ENCODE measurements at places on chromosomes 5 and 9. TPM values are rescaled to one million over a fixed set of nuclear protein-coding genes. Genes with fewer than 3 reads are reported as not detected.
A peak's percentile ranks its signal among the peaks of the same experiment; 100 is the strongest.

- no peaks in the 10 kb centered on the region for H3K27me3 ChIP-seq
- H3K4me3 ChIP-seq = no peak overlapping the region
- DNase-seq = no peak
Measured at GRCh38 chr5:172414531-172415361, 39.6 kb downstream of the SH3PXD2B start.

The ZDHHC11B gene
- 0.71 TPM for total RNA-seq

DNA sequence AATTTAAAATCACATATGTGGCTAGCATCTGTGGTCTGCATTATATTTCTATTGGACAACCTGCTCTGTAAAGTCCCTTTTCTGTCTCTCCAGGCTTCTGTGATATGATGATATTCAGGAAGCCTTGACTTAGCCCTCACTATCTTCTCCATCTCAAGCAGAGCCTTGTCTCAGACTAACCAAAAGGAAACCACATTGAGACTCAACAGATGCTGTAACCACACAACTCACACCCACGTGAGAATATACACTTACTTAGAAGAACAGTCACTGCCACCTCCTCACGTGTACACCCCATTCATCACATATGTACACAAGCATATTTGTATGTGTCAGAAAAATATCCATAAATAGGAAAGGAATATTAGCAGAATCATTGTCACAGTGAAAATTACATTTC, 33.6 kb downstream of the HTR4 start:
- H3K36me3 ChIP-seq = no peaks in the 10 kb centered on the region
- H3K27ac ChIP-seq = no peak overlapping the region
- H3K4me3 ChIP-seq = no peak overlapping the region
- no peaks in the 10 kb centered on the region for H3K27me3 ChIP-seq

The RAI14 gene
- 10.4 TPM for total RNA-seq

- no peaks in the 10 kb centered on the region for H3K36me3 ChIP-seq
- no peak for DNase-seq
- H3K27me3 ChIP-seq = no peaks in the 10 kb centered on the region
- no peak overlapping the region for H3K4me3 ChIP-seq
Measured at GRCh38 chr9:4973246-4973645, 11.8 kb upstream of the JAK2 start.

The IL5 gene
- total RNA-seq = not detected

DNA sequence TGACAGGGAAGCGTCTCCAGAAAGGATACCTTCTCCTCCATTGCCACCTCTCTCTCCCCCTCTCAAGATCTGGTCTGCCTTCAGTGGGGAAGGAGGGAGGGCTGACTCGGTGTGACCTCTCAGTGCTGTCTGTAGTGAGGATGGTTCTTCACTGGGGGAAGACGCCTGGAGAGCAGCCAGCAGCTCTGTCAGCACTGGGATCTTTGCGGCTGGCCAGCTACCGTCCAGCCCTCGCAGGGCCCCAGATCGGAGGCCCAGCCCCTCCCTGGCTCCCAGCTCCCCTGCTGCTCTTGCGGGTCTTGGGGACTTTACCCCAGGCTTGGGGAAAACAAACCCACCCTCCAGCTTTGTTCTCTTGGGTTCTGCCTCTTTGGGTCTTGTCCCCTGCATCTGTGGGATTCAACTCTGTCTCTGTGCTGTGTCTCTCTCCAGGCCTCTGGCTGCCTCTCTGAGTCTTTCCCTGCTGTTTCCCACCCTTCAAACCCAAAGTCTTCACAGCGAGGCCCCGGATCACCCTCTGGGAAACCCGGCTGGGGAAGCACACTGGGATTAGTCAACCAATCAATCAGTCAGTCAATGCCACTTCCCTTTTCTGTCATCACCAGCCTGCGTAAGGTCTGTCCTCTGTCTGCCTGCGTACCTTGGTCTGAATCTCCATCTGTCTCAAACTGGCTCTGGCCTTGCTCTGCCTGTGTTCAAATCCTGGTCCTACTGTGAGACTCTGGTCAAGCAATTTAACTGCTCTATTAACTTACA, 23.0 kb downstream of the FGF18 start:
- no peak overlapping the region for H3K27ac ChIP-seq
- H3K27me3 ChIP-seq = peaks cover 10% of the 10 kb centered on the region
- no peak for DNase-seq
- H3K4me3 ChIP-seq = no peak overlapping the region
- no peaks in the 10 kb centered on the region for H3K36me3 ChIP-seq

The VLDLR gene
- total RNA-seq = 1.6 TPM

DNA sequence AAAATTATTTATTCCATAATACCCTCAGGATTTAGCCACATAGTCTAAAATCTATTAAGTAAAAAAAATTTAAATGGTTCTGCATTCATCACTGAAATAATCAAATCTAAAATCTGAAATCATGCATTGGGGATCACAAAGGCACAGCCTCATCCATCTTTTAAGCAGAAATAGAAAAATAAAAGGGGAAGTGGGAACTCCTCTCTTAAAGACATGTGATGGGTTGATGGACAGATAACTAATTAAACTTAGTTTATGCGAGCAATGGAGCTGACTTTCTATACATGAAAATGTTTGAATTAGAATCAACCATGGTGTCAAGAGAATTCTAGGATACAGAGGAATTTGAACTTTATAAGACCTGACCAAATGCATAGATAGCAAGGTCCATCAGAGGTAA, 170.5 kb downstream of the GABRB2 start:
- DNase-seq = no peak
- no peaks in the 10 kb centered on the region for H3K4me1 ChIP-seq
- no peaks in the 10 kb centered on the region for H3K36me3 ChIP-seq
- no peak overlapping the region for H3K27ac ChIP-seq
- H3K4me3 ChIP-seq = no peak overlapping the region
- no peaks in the 10 kb centered on the region for H3K27me3 ChIP-seq

The PRDM9 gene
- total RNA-seq = not detected

The BAAT gene
- total RNA-seq = 0.09 TPM

The APBA1 gene
- total RNA-seq = 0.90 TPM

- H3K27me3 ChIP-seq = no peaks in the 10 kb centered on the region
- H3K4me3 ChIP-seq = no peak overlapping the region
- no peak for DNase-seq
Measured at GRCh38 chr9:122923947-122924346, 7.4 kb downstream of the ZBTB26 start.

The PCDHGC5 gene
- 0.19 TPM for total RNA-seq

DNA sequence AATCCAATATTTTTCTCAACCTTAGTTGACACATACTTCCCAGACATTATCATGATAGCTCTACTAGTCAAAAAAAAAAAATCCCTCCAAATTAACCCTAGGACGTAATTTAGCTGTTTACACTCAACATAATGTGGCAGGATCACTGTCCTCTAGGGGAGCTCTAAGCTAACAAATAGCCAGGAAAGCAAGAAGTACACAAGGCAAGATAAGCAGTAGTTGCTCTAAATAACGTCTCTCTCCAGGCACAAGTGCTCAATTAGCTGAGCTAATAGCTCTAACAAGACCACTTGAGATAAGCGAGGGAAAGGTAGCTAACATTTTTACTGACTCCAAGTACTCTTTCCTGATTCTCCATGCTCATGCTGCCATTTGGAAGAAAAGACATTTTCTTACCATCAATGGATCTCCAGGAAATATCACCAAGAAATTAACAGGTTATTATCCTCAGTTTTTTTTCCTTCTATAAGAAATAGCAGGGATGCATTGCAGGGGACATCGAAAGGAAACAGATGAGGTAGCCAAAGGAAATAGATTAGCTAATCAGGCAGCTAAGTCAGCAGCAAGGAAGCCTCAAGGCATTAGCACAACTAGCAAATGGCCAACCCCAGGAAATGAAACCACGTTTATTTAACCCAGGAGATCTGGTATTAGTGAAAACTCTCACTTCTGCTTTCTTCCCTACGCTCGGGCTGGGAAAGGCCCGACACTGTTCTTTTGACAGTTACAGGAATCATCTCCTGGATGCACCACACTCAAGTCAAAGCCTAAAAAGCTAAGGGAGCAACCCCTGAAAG, 614.1 kb downstream of the PTPRD start:
- H3K27me3 ChIP-seq = no peaks in the 10 kb centered on the region
- H3K4me1 ChIP-seq = no peaks in the 10 kb centered on the region
- H3K27ac ChIP-seq = no peak overlapping the region
- H3K36me3 ChIP-seq = no peaks in the 10 kb centered on the region
- no peak for DNase-seq

- DNase-seq = peak; percentile 8
- H3K36me3 ChIP-seq = no peaks in the 10 kb centered on the region
- H3K4me3 ChIP-seq = peak overlapping the region; percentile 94
- H3K27me3 ChIP-seq = no peaks in the 10 kb centered on the region
- H3K4me1 ChIP-seq = peaks cover 12% of the 10 kb centered on the region
Measured at GRCh38 chr9:74951725-74952151, 974 bp downstream of the C9orf40 start.

GRCh38 chr5:173507171-173507570, 109.3 kb downstream of the BOD1 start:
- no peak overlapping the region for H3K27ac ChIP-seq
- H3K36me3 ChIP-seq = no peaks in the 10 kb centered on the region
- DNase-seq = no peak

DNA sequence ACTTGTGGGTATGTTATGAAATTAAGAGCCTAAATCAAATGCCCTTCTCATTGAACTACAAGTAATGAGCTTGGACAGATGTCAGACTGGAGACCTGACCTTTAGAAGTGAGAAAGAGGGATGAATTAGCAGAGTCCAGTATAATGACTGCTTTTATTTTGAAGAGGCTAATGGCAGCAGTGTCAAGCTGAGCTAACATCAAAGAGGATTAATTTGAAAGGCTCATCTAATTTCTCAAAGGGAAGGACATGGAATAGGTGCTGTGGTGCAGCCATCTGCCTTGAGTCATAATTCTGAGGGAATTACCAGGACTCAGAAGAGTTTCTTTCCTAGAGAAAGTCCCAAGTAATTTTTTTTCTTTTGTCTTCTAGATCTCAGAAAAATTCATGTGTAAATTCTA, 57.6 kb downstream of the FAM81B start:
- no peak for DNase-seq
- no peaks in the 10 kb centered on the region for H3K36me3 ChIP-seq
- no peak overlapping the region for H3K4me3 ChIP-seq
- H3K4me1 ChIP-seq = no peaks in the 10 kb centered on the region

DNA sequence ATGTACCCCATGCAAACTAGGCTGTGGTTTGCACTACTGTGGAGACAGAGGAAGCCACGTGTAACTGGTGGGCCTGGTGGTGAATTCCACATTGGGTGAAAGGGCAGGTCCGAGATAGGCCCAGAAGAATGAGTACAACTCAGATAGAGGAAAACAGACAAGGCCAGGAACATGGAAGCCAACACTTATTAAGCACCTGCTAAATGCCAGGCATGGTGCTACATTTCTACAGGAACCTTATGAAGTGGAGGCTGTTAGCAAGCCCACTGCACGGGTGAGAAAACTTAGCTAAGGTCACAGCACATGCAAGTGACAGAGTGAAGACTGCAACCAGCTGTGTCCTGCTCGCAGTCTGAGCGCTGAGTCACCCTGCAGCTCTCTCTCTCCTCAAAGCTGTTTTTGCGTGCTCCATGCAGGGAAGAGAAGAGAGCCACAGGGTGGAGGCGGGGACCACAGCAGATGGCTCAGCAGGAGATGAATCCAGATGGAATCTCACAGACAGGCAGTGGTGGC, 65.5 kb upstream of the SPTLC1 start:
- H3K4me1 ChIP-seq = no peaks in the 10 kb centered on the region
- no peaks in the 10 kb centered on the region for H3K27me3 ChIP-seq

The PCDHGA12 gene
- total RNA-seq = 0.80 TPM

DNA sequence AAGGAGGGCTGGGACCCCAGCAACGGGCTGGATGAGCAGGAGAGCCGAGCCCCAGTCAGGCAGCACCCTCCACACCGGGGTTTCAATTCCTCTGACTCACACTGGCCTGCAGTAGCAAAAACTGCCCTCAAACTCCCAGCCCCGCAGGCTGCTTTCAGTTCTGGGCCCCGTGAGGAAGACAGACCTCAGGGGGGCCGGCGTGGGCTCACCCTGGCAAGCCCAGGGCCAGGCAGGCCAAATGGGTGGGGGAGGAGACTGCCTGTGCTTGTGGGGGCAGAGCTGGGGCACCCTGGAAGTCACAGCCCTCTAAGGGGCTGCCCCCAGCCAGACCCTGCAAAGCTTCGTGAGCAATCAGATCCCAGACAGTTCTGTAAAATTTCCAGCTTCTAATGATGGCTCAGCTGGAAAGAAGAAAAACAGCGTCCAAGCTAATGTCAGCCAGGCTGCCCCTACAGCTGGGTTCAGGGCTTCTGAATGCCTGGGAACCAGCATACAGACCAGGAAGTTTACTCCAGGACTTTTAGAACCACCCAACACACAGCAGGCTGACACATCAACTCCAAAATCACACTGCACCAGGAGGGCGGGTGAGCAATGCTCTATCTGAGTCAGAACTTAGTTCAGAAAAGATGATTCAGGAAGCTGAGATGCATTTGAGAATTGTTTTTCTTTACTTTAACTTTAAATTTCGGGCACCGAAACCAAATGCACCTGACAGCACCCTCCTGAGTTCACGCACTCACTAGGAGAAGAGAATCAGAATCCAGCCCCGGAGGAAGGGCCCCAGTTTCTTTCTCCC, 34.7 kb downstream of the LPCAT1 start:
- H3K4me3 ChIP-seq = no peak overlapping the region
- peaks cover 4% of the 10 kb centered on the region for H3K4me1 ChIP-seq
- H3K27ac ChIP-seq = no peak overlapping the region
- peaks cover 80% of the 10 kb centered on the region for H3K36me3 ChIP-seq
- no peaks in the 10 kb centered on the region for H3K27me3 ChIP-seq
- DNase-seq = no peak

The NUTM2G gene
- not detected for total RNA-seq

DNA sequence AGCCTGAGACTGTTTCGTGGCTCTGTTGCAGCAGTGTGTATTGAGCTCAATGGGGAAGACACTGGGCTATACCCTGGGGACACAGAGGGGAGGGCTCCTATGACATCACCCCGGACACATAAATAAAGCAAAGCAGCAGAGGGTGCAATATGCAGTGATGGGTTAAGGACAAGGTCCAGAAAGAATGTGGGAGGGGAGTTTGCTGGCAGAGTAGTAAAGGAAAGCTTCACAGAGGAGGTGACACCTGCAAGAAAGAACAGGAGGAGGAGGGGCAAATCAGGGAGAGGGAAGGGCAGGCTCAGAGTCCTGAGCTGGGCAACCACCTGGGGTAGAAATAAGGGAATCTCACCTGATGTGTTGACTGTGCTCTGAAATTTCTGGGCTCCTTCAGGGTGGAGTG, 35.3 kb upstream of the CDKN2AIPNL start:
- H3K27ac ChIP-seq = no peak overlapping the region
- H3K4me3 ChIP-seq = no peak overlapping the region
- no peaks in the 10 kb centered on the region for H3K36me3 ChIP-seq
- H3K4me1 ChIP-seq = no peaks in the 10 kb centered on the region
- no peaks in the 10 kb centered on the region for H3K27me3 ChIP-seq

The SPINK7 gene
- total RNA-seq = 1.2 TPM

The CDX1 gene
- total RNA-seq = 0.85 TPM

The GLDC gene
- 0.71 TPM for total RNA-seq

The CRHBP gene
- total RNA-seq = 0.76 TPM

GRCh38 chr5:522899-523440, 1.3 kb downstream of the SLC9A3 start:
- H3K4me3 ChIP-seq = no peak overlapping the region
- no peaks in the 10 kb centered on the region for H3K4me1 ChIP-seq
- H3K27me3 ChIP-seq = peaks cover 77% of the 10 kb centered on the region

The C5orf58 gene
- not detected for total RNA-seq

The HTR1A gene
- not detected for total RNA-seq

GRCh38 chr5:66498791-66499207, 97.4 kb upstream of the MAST4 start:
- no peak overlapping the region for H3K27ac ChIP-seq
- H3K36me3 ChIP-seq = no peaks in the 10 kb centered on the region
- DNase-seq = no peak
- no peaks in the 10 kb centered on the region for H3K27me3 ChIP-seq
- no peaks in the 10 kb centered on the region for H3K4me1 ChIP-seq
- no peak overlapping the region for H3K4me3 ChIP-seq
